Brain pericyte (primary cell): ENCODE measurements at places on chromosomes 4 and X.

DNA sequence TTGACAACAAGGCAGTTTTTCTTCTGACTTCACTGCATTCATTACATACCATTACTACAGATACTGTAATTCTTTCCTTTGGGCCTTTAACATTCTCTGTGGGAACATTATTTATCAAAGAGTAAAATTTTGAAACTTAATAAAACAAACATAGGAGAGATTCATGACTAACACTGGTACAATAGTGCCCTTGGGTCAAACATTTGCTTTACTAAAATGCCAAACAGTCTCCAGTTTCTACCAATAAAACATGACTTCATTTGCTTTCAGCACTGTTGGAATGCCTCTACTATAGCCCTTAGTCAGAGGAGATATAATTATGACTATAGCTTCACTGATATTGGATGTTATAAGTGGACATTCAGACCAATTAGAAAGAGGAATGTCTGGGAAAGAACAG, 481.5 kb downstream of the PACRGL start:
- DNase-seq = no peak

- DNase-seq = no peak
Observed at GRCh38 chrX:18203631-18204030, 17.1 kb downstream of the BEND2 start.

GRCh38 chr4:9949573-9949972, 71.7 kb downstream of the SLC2A9 start:
- no peak for DNase-seq

GRCh38 chr4:25509646-25510045, 132.6 kb downstream of the ANAPC4 start:
- DNase-seq = no peak

DNA sequence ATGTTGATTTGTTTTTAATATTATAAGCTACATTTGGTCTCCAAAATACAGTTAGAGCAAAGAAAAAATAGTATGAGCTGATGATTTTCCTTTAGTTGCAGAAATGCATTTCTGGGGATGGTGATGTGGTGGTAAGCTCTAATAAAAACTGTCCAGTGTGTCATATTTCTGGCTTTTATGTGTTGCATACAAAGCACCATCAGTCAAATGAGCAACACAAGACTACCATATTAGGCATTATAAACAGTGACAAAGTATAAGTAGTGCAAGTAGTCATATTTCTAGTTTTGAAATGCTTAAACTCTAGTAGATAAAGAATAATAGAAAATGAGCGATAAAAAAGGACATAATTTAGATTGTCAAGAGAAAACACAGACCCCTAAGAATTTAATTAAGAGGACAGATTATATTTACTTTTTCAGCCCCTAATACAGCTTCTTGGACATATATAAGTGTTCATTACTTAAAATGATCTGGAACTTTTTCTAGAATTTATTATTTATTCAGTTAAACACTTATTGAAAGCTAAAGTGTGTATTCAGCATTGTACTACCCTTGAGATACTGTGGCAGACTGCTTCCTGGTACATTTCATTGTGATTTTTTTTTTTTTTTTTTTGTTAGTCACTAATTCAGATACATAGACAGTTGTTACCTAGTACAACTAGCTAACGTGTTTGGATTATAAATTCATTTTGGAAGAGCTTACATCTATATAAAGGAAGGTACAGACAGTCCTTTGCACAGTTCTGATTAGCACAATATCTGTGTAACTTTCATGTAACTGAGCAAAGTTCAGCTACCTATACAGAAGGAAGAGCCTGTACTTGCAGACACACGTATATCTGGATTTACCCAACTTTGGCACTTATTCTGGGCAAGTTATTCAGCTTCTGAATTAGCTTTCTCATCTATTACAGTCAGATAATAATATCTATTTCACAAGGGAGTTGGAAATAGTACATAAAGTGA, 22.3 kb downstream of the RAP1GDS1 start:
- no peak for DNase-seq

DNA sequence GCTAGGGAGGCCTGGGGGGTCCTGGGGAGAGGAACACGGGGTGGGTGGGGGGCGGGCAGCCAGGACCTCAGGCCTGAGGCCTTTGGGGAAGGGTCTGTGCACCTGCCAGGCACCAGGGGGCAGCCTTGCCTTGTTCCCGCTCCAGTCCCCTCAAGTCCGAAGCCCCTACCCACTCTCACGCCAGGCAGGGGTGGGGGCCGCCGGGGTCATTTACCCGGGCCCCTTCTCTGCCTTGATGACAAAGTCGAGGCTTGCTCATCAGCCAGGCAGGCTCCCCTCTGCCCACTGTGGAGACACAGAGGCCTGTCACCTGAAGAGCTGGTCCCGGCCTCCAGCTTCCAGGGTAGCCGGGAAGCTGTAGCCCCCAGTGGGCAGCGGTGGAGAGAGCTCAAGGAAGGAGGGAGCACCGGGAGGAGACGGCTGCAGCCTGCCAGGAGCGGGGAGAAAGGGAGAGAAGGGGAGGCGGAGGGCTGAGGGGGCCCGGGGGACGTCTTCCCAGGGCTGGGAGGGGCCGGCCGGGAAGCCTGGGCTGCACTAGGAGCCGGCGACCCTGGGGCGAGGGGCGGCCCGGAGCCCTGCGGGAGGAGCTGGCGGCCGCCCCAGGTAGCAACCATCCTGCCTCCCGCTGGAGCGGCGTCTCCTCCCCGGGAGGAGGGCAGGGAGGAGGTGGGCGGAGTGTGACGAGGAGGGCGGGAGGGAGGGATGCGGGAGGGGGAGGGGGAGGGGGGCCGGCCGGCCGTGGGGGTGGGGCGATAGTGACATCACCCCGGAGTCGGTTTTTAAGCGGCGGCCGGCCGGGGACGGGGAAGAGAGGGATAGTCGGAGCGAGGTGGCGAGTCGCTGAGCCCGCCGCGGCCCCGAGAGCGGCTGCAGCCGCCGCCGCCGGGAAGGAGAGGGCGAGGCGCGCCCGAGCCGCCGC, at the start of gene SLC6A8:
Gene SLC6A8, plus strand, starts transcription at position 806 of the 919 bp plus-strand sequence. CDS start 649 bp downstream, outside the sequence.
- no peak for DNase-seq

DNA sequence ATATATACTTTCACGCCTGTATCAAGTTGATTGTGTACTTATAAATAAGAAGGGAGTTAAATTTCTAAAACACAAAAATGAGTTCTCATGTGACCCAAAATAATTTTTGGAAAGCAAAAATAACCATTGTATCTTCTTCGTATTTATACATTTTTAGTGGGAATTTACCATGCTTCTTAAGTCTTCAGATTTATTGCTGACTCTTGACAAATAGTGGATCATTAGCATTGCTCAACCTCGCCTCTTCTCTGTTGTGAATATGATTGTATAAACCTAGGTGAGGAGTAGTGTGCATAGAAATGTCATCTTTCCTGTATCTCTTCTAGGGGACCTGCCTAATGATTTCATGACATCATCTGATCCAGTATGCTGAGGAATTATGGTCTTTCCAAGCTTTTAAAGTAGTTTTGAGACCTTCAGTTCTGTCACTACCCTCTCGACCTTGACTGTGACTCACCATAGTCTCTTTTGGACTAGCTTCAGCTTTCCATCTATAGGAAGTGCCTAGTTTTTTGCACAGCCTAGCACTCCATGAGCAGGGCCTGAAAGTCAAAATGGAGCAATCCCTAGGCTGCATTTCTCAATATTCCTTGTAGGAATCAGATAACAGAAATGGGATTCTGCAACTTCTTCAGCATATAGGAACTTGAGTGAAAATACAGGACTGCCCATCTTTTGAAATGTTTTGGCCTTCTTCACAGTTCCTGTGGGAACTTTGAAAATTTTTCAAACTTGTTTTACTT, 157.6 kb downstream of the ARX start:
- DNase-seq = no peak

GRCh38 chrX:153706799-153707198, 17.4 kb downstream of the BCAP31 start:
- no peak for DNase-seq

GRCh38 chrX:65871671-65872311, 168.1 kb downstream of the VSIG4 start:
- no peak for DNase-seq
